ENCODE measurements at places on chromosomes 3 and 15.

GRCh38 chr3:107953722-107954121 is 137.1 kb downstream of the CD47 start:
- no peak for DNase-seq

DNA sequence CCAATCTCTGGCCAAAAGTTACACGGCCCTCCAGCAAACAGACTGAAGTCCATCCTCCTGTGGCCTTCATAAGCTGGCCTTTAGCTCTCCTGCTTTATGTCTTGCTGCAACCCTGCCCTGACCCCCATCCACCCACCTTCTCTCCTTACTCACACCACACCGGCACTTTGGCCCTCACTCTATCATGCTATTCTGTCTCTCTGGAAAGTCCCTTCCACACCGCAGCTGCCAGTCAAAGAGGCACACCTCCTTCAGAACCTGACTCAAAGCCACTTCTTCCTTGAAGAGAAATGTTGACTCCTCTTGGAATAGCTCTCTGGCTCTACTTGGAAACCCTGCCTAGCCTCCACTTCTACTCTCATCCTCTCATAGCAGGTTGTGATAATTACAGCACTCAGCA is 4.5 kb downstream of the GPR156 start:
- no peak for DNase-seq

- DNase-seq = no peak
Measured at GRCh38 chr3:124964387-124964786, 29.8 kb upstream of the MUC13 start.

DNA sequence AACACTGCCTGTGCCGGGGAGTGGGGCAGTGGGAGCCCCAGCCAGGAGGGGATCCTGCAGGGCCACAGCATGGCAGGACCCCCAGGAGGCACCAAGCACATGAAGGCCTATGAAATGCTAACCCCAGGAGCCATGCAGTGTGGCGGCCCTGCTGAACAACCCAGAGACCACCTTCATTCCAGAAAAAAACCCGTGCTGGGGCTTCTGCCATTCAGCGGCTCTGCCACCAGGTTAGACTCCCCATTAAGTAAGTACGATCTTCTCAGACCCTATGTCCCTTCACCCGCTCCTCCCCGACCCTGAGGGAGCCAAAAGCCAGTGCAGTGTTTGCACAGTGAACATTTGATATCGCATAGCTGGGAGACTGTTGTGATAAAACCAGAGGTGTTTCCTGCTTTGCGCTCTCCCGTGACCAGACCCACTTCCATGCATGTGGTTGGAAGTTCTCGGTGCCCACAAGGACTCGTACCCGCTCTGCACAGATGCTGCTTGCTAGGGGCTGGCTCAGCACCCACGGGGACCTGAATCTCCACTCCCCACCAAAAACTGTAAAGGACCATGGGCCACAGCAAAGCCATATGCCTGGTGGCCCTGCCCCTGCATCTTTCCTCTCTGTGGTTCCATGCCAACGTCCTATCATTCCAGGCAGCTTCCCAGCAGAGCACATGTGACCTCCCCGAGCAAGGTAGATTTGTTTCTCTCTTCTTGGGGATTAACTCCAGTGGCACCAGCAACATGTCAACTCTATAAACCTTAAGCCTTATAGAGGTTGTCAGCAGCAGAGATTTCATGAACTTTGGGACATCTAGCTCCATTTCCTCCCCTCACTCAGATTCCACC is 5.3 kb downstream of the PLA2G4D start:
- peak; percentile 26 for DNase-seq

DNA sequence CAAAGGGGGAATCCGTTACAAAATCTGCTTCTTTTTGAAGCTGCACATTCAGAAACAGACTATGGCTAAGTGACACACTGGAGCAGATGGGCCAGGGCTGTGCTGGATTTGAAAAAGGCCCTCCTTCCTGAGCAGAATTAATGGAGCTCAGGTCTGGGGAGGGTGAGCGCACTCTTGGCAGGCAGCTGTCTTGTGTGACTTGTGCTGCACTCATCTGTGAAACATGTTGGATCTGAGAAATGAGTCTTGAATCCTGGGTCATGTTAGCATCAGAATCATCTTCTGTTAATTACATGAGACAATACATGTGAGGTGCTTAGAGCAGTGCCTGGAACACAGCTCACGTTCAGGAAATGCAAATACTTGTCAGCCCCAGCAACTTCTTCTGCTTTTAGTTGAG is 219.6 kb downstream of the THSD4 start:
- no peak for DNase-seq

DNA sequence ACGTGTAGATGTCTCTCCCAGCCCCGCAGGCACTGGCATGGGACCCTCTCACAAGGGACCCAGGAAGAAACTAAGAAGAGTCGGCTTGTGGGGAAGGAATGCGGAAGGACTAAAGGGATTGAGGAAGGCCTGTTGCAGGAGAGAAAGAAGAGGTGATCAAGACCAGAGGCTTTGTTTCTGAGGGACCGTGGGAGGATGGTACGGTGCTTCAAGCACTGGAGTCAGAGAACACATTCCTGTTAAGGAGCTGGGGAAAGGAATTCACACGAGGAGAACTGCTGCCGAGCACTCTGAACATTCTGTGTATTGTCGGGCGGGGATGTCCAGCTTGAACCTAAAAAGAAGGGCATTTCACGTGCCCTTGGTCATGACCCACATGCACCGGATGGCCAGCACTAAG is 91.4 kb downstream of the TAMM41 start:
- no peak for DNase-seq

DNA sequence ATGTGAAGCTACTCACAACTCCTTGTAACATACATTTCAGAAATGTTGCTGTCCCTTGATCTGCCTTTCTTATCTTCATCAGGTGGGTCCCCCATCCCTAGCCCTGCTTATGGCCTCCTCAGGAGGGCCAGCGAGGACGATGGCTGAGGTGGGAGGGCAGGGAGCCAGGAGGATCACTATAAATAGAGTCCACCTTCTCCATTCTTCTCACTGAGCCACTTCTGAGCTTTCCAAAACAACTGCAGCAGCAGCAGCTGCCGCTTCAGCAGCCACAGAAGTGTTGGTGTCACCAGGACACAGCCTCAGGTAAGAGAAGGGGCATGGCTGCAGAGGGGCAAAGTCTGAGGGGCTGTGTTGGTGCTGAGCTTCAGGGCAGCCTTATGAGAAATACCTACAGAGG is 53.5 kb downstream of the ANAPC13 start:
- no peak for DNase-seq

DNA sequence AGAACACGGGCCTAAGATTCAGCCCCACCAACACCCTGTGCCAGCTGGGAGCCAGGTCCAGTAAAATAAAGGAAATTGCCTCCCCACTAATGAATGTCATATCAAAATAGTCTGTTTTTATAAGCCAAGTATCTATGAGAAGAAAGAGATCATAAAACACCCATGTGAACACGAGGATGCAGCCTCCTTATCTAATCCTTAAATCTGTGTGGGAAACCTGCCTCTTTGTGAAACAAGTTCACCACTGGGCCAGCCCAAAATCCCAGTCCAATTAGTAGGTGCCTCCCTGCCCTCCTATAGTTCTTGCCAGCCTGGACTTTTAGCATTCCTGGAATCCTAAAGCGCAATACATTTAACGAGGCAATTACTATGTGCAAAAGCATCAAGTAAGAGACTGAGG is 42.0 kb downstream of the SCAPER start:
- peak; percentile 24 for DNase-seq

DNA sequence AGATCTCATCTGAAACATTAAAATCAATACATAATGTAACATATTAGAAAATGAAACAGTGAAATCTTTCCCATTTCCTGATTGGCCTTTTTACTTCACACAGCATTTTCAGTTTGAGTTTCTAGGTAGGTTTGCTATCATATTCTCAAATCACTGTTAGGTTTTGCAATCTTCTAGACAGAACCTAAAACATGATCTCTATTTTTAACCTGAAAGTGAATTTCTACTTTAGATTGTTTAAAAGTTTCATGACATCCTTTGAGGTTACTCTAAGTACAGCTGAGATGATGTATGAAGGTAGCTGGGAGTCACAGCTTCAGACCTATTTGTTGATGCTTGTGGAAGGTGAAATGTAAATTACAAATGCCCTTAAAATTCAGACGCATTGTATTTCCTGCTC is 118.4 kb upstream of the GPR149 start:
- DNase-seq = no peak

DNA sequence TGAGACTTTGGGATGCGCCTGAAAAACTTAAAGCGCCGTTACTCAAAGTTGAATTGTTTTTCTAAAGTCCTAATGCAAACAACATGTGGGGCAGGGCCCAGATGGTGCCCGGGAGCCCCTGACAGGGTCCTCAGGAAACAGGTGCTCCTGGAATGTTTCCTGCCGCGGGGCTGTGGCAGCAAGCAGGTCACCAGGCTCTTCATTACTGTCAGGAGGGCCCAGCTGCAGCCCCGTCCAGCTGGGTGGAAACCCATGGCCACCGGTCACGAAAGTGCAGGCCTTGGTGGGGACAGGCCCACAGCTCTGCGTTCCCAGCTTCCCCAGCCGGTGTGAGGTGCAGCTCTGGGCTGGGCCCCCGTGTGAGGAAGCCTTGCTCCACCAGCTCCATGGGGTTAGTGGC is 63.9 kb upstream of the GATA2 start:
- no peak for DNase-seq

- no peak for DNase-seq
Measured at GRCh38 chr3:49238274-49239127, 38.5 kb downstream of the C3orf62 start.

DNA sequence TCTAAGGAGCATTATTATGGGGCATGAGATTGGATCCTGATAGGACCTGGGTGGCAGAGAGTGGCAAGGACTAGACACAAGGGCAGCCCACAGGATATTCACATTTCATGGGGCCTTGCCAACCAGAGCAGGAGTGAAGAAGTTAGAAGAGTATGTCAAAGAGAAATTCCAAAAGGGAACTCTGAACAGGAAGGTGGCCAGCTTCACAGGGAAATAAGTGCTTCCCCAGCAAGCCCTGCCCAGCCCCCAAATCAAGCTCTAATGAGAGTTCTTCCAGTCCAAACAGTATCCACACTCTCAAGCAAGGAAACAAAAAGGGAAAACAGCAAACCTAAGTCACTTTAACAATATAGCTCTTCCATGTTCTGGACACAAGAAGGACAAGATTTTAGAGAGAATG is 130.2 kb upstream of the COL8A1 start:
- DNase-seq = no peak

GRCh38 chr15:35888815-35889214 is 342.9 kb upstream of the DPH6 start:
- no peak for DNase-seq

- DNase-seq = no peak
Measured at GRCh38 chr3:141440942-141441341, 45.9 kb upstream of the RASA2 start.

- no peak for DNase-seq
Measured at GRCh38 chr3:4601892-4602291, 108.7 kb downstream of the ITPR1 start.

GRCh38 chr3:123409443-123410148 is 39.3 kb downstream of the ADCY5 start:
- no peak for DNase-seq

GRCh38 chr3:195566797-195567196 is 16.9 kb downstream of the APOD start:
- no peak for DNase-seq

- DNase-seq = no peak
Measured at GRCh38 chr3:43388915-43389314, 102.6 kb downstream of the SNRK start.

- peak; percentile 26 for DNase-seq
Measured at GRCh38 chr3:30292192-30292893, 314.1 kb upstream of the TGFBR2 start.

DNA sequence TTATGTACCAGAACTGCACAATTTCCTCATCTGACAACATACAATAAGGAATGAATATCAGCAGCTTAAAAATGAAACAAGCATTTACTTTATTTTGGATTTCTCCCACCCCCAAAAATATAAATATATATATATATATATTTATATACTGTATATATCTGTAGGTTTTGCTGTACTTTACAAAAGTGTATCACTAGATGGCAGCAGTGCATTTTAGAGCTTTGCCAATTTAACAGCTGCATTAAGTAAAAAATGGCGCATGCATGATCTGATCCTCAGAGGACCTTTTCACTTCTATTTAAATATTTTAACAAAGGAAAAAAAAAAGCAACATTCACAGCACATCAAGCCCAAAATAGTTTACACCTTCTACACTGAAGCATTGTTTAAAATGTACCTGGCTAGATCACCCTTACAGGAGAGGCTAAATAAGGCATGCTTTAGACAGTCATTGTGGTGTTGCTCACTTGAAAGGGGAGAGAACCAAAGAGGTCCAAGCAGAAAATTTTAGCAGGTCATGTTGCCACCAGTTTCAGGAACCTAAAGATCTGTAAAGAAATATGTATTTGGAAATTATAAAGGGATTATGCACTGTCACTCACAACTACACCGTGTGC is 72.6 kb downstream of the NPTN start:
- peak; percentile 83 for DNase-seq

GRCh38 chr3:78565712-78566111 is 1202.1 kb downstream of the ROBO1 start:
- no peak for DNase-seq
